Fibroblast of skin of scalp (primary cell): ENCODE measurements at places on chromosomes 11 and 22.

DNA sequence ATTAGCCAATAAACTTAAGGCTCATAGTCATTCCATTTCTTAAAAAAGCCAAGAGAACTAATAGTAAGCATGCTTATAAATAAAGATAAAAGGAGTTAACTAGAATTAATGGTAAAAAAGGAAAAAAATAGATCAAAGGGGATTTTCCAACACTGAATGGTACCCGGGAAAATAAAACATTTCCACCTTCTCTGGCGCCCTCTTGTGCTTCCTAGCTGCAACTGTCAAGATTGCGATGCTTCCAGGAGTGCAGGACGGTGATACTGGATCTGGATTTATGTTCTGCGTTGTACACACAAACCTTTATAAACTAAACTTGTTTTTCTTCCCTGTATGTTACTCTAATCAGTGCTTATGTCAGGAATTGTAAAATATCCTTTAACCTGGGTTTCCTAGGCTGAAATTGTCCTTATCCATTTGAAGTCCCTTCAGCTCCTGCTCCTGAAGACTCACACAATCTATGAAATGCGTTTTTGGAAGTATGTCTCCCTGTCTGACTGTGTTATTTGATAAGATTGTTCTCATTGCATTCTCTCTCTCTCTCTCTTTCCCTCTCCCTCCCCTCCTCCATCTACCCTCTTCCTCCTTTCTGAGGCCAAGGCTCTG is 9.6 kb upstream of the HTATIP2 start:
- DNase-seq: peak; percentile 37

DNA sequence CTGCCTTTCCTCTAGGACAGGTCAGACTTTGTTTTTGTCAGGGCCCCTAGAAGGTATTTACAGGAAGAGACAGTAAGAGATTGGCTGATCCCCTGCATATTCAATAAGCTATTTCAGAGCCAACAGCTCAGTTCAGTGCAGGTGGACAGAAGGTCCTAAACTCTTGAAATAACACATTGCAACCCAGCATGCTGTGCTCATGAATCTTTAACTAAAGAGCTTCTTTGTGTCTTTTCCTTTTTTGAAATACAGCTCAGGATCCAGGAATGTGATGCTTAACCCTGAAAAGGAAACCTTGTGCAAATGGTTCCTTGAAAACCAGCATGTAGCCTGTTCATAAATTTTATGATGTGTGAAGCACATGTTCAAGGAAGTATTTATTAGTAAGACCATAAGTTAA is 43.9 kb downstream of the BBOX1 start:
- DNase-seq: peak; percentile 63

- DNase-seq: peak; percentile 80
These were observed 8.1 kb downstream of the BCL9L start for GRCh38 chr11:118917481-118918127.

- DNase-seq: no peak
These were observed 97.3 kb downstream of the PDHX start for GRCh38 chr11:35013514-35014233.

GRCh38 chr11:9120664-9121468 is 29.5 kb upstream of the SCUBE2 start:
- DNase-seq: no peak

DNA sequence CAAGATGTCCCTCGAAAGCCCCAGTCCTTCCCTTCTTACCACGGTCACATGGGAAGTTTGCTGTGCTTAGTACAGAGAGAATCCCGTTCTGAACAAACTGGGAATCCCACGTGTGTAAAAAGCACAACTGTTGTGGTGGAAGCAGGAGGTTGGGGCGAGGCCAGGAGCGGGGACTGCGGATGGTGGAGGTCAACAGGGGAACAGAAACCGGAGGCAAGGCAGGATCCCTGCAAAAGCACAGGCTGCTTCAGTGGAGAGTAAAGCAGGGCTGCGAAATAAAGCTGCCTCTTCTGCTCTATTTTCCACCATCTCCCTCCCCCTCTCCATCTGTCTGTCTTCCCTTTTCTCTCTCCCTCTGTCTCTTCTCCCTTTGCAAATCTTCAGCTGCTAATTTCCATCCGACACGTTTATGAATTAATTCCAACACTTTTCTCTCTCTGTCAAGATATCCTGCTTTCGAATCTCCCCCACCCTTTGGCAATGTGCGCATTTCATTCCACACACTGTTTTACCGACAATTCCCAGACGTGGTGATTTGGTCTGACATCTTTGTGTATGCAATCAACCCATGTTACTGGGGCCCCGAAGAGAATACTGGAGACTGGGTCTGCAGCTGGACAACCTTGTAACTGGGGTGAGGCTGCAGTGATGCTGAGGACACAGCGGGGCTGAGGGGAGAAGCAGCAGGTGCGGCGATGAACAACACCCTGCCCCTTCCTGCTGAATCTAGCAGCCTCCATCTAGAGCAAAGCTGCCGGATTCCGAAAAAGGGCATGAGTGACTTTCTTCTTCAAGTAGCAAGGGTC is 571.8 kb downstream of the OPCML start:
- no peak for DNase-seq

- DNase-seq: peak; percentile 80
These were observed 63.0 kb downstream of the GAB2 start for GRCh38 chr11:78354408-78355308.

GRCh38 chr11:102279641-102280170 is 37.6 kb upstream of the BIRC3 start:
- DNase-seq: peak; percentile 85

- no peak for DNase-seq
These were observed 34.2 kb upstream of the VPREB1 start for GRCh38 chr22:22210375-22210774.

DNA sequence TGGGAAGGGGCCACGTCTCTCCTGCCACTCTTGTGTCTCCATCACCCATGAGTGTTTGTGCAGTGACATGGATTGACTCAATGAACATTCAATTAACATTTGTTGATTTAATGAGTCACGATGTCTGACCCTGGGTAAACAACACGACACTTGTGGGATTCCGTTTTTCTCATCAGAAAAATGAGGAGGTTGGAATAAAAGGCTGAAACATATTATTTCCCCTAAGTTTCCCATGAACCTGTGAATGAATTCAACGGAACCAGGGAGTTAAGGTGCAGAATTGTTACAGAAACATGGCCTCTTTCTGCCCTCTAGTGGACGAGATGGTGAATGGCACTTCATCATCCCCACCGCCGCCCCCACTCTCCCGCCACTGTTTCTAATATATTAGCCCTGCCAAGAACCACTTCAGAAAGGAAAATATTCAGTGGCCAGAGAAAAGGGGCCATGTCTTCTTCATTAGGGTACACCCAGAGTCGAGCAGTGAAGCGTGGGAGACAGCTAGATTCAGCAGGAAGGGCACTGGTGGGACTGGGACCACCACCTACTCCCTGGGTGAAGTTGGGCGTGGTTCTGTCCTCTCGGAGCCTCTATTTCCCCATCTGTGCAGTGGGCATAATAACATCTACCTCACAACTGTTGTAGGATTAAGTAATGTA is 46.3 kb upstream of the SYT13 start:
- DNase-seq: peak; percentile 38

DNA sequence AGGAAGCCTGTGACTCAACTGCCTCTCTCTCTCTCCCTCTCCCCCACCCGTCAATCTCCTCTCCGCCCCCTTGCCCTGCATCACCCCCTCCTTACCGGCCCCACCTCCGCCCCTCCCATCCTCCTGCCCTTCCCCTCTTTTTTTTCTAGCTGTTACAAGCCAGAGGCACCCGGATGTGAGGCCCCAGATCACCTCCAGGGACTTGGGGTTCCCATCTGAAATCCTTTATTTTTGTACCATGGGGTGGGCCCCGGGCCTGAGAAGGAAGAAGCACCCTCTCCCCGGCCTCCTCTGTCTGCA is 10.8 kb downstream of the KCTD17 start:
- no peak for DNase-seq

DNA sequence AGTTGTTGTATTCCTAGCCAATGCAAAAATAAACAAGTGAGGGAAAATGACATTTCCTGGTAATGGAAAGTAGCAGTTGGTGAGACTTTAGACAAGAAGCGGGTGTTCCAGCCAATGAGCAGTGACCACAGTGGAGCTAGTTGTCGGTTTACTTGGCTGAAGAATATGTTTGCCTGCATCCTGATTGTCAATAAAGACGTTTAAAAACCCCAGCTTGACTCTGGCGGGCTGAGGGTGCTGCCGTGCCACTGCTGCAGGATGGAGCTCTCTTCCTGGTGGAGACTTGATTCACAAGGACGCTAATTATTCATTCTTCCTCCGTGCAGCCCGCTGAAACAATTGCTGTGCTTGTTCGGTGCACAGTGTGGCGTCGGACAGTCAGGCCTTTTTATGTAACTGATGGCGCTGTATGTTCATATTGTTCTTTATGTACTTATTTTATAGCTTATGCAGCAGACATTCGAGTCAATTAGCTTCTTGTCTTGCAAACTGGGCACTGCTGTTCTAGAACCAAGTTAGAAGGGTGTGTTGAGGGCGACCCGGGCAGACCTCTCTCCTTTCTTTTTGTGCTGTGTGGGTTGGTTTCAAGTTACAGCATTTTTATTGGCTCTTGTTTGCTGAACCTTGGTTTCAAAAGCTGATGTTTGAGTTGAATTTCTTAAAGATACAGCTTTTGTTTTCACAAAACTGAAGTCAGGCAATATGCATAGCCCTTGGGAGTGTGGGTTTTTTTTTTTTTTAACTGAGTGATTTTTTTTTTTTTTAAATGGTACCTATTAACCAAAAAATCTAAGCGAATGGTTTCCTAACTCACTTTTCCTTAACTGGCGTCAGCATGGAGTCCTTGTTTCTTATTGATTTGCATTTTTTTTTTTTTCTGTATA is 153.9 kb downstream of the TEAD1 start:
- peak; percentile 77 for DNase-seq

GRCh38 chr11:128318856-128319474 is 268.4 kb downstream of the ETS1 start:
- peak; percentile 37 for DNase-seq

GRCh38 chr11:78922859-78923625 is 348.4 kb upstream of the NARS2 start:
- DNase-seq: no peak

DNA sequence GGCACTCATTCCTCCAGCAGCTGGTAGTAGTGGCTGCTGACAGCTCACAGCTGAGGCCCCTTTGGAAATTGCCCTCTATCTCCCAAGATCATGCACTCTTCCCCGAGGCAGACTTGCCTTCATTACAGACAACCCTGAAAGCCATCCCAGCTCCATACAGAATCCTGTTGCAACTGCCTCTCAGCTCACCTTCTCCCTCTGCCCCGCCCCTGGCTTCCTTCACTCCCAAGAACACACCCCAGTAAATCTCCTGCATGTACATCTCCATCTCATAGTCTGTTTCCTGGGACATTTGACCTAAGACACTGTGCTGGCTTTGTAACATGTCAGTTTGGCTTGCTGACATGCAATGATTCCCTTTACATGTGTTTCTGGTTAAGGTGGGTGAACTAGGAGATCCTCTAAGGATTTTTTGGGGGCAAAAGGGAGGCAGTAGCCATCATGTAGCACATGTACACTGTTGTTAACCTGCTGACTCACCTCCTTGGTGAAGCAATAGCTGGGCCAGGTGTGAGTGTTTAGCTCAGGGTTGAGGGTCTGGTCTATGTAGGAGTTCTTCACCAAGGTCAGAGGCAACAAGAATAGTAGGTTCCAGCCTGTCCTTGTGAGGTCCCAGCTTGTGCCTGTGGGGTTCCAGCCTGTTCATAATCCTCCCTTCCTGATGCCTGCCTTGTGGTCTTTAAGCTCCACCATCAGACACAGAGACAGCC is 179.6 kb downstream of the CSNK2A3 start:
- no peak for DNase-seq

DNA sequence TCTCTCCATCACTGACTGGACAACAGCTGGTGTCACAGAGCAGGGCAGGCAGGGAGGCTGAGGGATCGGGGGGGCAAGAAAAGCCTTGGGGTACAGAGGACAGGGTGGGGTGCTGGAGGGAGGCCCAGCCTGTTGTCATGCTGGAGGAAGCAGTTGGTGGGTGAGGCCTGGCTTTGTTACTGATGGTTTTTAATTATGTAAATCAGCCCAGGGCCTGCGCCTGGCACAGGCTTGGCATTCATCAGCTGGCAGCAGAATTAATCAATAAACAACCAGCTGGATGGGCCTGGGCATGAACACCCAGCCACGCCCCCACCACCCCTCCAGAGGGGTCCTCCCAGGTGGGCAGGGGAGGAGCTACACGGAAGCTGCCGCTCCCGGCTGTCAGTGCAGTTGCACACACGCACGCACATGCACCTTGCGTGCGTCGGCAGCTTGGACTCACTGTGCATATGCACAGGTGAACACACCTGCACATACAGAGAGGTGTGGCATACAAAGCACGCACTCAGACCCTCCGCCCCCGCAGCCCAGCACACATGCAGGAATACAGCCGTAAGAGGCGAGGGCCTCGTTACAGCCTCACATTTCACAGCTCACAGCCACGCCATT is 21.3 kb upstream of the ELFN2 start:
- DNase-seq: no peak

- no peak for DNase-seq
These were observed 45.3 kb downstream of the SGSM3 start for GRCh38 chr22:40415531-40416266.

DNA sequence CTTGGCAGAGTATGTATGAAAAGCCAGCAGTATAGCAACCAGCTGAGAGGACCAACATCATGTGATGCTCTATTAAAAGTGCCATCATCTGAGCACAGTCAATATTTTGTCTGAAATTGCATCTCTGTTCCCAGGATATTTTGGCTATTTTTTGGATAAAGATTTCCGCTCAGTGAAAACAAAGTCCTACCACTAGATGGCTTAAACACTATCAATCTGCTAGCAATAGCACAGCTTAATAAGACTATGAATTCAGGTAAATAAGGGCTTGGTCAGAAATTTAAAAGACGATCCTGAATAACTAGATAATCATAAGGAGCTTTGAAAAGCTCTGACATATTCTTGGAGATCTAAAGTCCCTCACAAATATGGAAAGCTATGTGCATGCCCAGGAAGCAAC is 74.4 kb downstream of the MS4A13 start:
- no peak for DNase-seq

GRCh38 chr22:44363980-44364750 is 51.4 kb upstream of the SHISAL1 start:
- no peak for DNase-seq

GRCh38 chr11:94876645-94877442 is 96.5 kb downstream of the CWC15 start:
- peak; percentile 94 for DNase-seq

DNA sequence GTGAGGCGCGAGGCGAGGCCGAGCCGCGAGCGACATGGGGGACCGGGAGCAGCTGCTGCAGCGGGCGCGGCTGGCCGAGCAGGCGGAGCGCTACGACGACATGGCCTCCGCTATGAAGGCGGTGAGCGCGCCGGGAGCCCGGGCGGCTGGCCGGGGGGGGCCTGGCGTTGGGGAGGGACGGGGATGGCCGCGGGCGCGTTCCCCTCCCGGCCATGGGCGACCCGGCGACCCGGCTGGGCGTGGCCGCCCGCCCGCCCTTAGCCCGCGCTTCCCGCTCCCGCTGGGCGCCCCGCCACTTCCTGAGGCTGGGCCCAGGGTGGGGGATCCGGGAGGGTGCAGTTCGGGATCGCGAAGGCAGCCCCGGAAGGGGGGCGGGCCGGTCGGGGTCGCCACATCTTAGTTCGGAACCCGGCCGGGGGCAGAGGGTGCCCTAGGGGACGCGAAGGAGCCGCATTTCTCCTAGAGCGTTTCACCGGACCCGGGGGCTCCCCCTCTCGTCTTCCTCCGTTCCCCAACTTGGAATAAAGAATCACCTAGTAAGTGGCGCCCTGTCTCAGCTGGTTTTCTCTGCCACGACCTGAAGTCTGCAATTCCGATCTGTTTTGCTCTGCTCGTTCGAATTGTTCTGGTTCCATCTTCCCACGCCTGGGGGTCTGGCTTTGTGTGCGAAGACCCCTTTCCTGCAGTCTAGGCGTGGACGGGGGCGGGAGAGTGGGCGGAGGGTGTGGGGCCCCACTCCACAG is 536 bp downstream of the YWHAH start:
- DNase-seq: peak; percentile 22

- DNase-seq: no peak
These were observed 8.9 kb upstream of the SEPTIN5 start for GRCh38 chr22:19705181-19705934.
